HT1080 (cell line): ENCODE measurements at places on chromosomes 2 and 18. TPM values are rescaled to one million over a fixed set of nuclear protein-coding genes. Genes with fewer than 3 reads are reported as not detected.
A peak's percentile ranks its signal among the peaks of the same experiment; 100 is the strongest.

DNA sequence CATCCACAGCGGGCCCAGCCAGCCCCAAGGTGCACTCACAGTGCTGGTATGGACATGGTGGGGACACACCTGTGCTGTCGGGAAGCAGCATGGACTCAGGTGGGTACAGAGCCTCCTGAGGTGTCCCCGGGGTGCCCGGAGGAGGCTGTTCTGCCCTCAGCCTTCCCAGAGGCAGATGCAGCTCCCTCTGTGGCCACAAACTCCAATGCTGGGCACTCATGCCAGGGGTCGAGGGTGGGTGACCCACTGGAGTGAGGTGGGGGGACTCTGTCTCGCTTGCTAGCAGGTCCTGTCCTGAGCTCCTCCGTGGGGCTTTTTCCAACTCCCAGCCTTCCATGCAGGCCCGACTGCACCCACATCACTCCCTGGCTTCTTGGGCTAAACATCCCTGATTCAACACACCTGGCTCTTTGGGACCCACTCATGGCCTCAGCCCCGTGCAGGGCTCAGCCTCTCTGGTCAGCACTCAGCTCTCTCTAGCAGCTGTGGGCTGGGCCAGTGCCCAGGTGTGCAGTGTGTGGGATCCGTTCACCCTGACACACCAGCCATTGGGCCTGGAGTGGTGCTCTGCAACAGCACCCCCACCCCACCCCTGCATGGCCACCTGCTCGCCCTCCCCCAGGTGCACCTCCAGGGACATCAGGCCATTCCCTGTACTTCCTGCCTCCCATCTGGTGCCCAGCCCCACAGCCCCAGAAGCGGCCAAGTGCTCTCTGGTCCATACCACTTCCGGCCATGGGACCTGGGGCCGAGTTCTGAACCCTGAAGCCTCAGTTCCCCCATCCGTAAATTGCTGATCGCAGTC, 16.0 kb downstream of the RAMP1 start:
- no peak for DNase-seq

DNA sequence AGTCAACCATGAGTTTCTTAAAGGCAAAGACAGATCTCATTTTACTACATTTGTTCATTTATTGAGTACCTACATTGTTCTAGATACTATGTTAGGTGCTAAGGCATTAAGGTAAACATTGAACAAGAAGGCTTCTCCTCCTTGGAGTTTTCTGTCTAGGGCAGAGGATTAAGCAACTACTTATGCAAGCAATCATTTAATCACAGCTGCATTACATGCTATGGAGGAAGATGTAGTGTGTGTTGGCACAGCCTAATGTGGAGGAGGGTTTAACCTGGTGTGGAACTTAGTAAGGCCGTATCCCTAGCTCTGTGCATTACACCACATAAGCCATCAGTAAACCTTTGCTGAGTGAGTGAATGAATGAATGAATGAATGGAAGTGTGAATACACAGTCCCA, 106.5 kb upstream of the MAP3K20 start:
- DNase-seq, result no peak

- peak; percentile 8 for DNase-seq
Observed at GRCh38 chr2:129191530-129191929, 787.9 kb upstream of the RAB6C start.

DNA sequence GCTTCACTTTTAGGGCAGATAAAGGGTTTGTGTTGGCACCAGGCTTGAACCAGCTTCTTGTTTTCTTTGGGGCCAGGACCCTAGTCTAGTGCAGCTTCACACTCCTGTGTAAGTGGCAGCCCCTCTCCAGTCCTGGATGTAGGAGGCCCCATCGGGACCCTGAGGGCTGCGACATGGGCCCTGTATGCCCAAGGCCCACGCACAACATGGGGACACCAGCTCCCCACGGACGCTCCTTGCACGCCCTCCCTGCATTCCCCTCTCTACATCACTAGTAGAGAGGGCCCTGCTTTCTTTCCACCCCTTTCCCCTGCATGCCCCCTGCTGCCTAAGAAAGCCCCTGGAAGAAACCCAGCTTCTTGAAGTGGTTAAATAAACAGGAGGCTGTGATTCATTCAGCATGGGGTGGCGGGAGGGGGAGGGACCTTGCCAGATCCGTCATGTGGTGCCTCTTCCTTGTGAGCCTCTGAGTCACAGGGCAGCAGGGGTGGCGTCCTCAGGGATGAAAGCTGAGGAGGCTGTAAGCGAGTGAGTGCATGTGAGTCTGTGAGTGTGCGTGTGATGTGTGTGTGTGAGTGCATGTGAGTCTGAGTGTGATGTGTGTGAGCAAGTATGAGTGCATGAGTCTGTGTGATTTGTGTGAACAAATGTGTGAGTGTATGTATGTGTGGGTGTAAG, 42.5 kb downstream of the COPS8 start:
- peak; percentile 98 for DNase-seq

DNA sequence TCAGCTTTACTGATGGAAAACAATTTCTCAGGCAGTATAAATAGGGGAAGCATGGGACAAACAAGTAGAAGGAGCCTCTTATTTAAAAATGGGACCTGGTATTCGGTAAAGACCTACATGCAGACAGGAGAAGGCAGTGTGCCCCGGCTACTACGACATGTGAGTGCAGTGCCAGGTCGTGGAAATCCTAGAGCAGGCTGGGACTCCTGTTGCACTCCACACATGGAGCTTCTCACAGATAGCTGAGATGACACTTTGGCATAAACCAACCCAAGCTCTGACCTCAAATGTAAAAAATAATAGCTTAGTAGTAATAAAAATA, 885 bp upstream of the DSEL start:
- no peak for DNase-seq

DNA sequence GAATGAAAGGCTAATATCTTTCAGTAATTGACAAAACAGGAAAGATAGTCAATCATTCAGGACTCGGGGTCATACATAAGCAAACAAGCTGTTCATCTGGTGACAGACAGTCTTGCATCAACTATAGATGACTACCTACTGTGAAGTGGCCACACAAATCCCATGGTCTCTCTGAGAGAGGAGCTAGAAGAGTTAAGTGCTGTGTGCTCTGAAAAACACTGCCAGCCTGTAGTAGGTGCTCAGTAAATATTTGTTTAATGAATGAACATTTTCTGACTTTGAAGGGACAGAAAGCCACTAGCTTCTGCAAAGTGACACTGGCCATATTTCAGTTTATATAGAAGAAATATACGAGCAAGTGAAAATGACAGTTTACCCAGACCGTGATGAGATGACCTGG, 184.0 kb upstream of the CHAC2 start:
- no peak for DNase-seq

DNA sequence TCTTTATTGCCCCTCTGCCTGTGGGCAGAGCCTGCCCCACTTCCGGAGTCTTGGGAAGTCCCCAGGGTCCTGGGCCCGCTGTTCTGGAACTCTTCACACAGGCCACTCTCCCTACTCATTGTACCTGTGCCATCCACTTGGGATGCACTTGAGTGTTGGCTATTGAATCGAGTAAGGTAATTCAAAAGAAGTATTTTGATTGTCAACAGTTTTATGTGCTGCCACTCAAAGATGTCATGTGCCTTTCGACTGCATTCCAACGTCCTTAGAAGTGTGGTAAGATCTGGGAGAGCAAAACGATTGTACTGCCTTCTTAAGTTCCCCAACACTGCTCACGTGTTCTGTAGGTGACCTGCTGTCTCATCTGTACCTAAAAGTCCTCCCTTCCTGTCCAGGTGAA, 77.0 kb upstream of the SMIM21 start:
- no peak for DNase-seq

- DNase-seq, result peak; percentile 44
Observed at GRCh38 chr18:79200546-79201268, 131.5 kb downstream of the ATP9B start.

DNA sequence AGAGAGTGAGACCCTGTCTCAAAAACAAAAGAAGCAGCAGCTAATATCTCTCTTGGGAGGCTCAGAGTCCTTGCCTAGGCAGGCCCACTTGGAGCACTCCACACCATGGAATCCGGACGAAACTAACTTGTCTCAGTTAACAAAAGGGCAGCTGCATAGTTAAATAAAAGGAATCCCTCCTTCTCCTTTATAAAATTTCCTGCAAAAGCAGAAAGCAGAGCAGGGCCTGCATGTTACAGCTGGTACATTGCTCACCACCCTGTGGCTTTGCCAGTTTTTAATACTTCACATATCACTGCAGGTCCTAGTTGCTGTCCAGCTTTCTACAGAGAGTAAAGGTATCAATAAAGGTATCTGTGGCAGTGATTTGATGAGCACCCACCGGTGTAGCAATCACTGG, 93.6 kb downstream of the ASAP2 start:
- no peak for DNase-seq

- DNase-seq, result no peak
Observed at GRCh38 chr2:29446847-29447246, 331.6 kb downstream of the CLIP4 start.

DNA sequence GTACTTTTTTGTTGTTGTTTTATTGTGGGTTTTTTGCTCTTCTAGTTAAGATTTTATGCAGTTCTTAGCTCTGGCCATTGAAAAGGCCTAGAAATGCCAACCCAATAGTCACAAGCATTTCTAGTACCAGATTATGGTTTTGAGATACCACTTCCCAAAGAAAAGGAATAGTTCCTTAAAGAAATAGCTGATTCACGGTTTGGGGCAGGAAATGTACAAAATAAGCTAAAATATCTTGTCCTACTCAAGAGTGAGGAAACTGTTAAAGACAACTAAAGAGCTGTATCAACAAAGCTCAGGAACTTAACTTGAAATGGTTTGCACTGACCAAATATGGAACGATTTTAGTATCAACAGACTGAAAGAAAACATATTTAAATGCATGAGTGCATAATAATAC, 35.4 kb downstream of the PGAP1 start:
- DNase-seq, result no peak

- no peak for DNase-seq
Observed at GRCh38 chr2:9961013-9961412, 9.5 kb downstream of the GRHL1 start.

DNA sequence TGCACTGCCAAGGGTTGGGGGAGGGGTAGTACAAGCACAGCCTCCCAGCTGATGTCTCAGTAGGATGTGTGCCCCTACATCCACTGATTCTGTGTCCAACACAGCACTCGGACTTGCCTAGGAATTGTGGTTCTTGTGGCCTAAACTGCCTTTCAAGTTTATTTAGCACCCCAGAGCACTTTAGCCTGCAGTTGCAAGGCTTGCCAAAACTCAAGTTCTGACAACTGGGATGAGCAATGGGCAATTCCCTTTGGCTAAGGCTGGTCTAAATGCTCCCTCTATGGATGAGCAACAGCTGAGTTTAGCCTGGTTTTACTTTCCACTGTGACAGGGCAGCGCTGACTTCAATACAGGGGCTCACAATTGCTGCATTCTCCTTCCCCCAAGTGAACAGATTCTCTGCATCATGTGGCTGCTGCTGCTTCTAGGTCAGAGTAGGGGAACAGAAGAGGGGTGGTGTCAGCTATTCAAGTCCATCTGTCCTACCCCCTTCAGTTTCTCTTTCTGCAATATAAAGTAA, 471.5 kb downstream of the PIK3C3 start:
- DNase-seq, result no peak

Gene INPP4A
- total RNA-seq, result 17.3 and 18.1 TPM in 2 replicates

Gene PROKR1
- not detected in 2 replicates for total RNA-seq

Gene POTEE
- 2.8 and 3.3 TPM in 2 replicates for total RNA-seq
